Right lung (tissue), 10 donors: ENCODE measurements at places on chromosomes 6 and 20. TPM values are rescaled to one million over a fixed set of nuclear protein-coding genes. Genes with fewer than 3 reads are reported as not detected.

DNA sequence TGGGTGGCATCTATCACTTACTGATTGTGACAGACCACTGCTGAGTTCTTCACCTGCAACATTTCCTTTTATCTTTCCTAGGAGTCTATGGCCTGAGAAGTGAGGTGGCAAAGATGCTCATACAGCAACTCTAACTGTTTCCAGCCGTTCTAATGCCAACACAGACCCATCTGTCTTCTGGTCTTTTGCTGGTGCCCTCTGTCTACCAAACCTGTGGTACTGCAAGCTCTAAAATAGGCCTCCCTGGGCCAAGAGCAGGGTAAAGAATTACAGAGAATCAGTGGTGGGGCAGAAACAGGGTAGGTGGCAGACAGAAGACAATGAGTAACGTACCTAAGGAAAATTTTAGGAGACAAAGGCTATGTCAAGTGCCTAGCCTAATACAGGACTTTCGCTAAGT lies 611.0 kb upstream of the FLRT3 start:
- DNase-seq: no peak

DNA sequence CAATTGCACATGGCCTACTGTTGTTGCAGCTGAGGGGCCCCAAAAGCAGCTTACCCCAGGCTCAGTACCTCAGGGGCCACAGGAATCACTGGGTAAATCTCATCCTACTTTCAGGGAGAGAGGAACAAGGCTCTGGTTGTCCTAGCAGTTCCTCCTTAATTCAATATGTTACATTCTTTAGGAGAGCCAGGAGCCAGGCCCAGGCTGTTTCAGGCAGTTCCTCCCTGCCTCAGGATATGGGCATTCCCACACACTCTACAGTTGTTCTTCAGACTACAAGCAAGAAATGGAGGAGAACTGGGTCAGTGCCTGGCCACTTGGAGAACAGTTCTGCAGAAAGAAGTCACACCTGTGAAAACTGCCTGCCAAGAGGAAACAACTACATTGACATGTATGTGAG lies 9.6 kb upstream of the BTN3A2 start:
- no peak for DNase-seq

TXLNB gene
- polyA plus RNA-seq: 1.8 TPM

ATAT1 gene
- 77.1 TPM for polyA plus RNA-seq

GRCh38 chr20:16014436-16014835 lies 558.8 kb downstream of the KIF16B start:
- no peak for DNase-seq

DEFB113 gene
- not detected for polyA plus RNA-seq

DNA sequence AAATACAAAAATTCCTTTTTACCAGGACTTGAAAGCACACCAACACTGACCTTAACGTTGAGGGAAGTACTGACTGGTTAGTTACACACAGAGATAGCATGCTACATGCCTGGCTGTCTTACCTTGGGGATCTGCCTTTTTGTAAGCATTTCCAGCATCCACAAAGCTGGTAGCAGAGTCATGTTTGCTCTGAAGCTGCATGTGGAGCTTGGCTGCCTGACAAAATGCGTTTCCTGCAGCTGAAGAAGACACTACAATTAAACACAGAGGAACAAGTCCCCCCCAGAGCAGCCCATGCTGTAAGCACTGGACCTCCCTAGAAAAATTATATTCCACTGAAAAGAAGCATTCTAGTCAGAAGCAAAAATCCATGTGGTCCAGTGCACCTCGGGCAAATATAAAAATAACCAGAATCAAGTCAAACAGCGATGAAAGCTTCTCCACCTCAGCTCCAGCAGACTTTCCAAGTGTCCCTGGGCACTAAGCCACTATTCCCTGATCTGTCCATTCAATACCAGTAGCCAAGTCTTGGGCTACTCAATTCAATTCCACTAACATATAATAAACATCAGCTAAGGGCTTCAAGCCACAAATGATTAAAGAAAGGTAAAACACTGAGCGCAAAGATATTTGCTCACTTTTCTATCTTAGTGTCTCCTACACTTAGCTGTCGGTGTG lies 24.2 kb downstream of the NAPB start:
- DNase-seq: no peak

CNR1 gene
- 0.10 TPM for polyA plus RNA-seq

DTD1 gene
- polyA plus RNA-seq: 25.4 TPM

- DNase-seq: no peak
Measured at GRCh38 chr20:4605166-4605565, 116.5 kb upstream of the PRND start.

GRCh38 chr20:61679473-61679872 lies 386.2 kb downstream of the TAF4 start:
- no peak for DNase-seq

DNA sequence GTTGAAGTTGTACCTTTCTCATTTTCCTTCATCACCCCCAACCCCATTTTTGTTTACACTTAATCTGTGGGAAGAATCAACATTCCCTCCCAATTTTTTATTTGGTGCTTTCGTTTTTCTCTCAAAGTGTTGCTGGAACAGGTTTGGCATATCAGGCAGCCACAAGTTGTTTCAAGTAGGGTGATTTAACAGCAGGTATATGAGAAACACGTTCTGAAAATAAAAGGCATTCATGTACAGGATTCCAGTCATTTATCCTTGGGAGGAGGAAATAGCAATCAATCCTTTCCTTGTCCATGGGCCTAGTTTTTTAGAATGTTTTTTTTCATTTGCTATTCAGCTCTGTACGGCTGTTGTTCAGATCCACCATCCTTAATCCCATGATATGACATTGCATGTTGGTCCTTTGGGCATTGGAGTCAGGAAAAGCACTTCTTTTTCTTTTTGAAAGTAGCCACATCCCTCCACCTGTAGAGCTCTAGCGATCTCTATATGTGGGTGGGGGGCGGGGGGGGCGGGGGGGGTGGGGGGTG lies 120.2 kb downstream of the JARID2 start:
- DNase-seq: no peak

- DNase-seq: no peak
Measured at GRCh38 chr6:138991206-138991605, 3.2 kb upstream of the REPS1 start.

VSX1 gene
- not detected for polyA plus RNA-seq

DNA sequence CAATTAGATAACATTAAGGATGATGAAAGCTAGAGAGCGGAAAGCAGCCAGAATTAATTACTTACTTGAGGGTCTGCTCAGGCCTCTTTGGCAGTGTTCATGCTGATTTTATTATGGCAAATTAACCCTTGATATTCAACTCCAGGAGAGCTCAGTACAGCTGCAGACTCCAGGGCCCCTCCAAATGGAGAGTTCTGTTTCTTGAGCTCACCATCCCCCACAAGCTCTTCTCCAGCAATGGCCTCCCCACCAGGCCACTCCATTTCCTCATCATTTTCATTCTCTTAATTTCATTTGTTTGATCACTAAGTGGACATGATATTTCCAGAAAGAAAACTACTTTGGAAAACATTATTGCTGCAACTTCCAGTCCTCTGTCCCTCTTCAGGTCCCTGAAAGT lies 513.3 kb upstream of the NOX3 start:
- no peak for DNase-seq

- DNase-seq: no peak
Measured at GRCh38 chr6:164247106-164247505, 832.6 kb downstream of the QKI start.

- peak; percentile 77 for DNase-seq
Measured at GRCh38 chr6:139323511-139324300, 31.9 kb upstream of the TXLNB start.

DNA sequence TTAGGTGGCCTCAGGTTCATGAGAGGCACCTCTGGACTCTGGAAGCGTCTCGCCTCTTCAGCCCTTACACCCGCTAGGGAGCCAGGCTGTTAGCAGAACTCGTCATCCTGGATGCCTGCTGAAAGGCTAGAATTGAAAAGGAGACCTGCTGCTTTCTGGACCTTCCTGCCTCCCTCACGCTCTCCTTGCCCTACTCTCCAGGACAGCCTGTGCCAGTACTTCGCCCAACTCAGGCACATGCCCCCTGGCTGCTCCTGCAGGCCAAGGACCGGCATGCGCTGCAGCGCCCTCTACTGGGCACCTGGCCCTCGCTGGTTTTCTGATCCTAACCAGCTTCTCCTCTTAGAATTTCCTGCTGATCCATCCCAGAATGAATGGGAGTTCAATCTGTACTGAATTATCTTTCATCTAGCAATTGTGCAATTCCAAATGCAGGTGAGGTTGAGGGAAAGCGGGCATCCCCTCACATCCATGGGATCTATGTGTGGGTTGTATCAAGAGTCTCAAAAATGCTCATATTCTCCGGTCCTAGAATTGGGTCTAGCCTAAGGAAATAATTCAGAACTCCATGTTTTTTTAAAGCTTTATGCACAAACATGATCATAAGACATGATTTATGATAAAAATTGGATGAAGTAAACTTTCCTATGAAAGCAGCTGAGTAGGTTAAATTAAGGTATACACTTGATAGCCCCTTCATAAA lies 78.0 kb downstream of the PTPN1 start:
- no peak for DNase-seq

- DNase-seq: no peak
Measured at GRCh38 chr6:149186873-149187272, 130.6 kb upstream of the TAB2 start.

- DNase-seq: no peak
Measured at GRCh38 chr6:154830771-154831170, 97.6 kb downstream of the SCAF8 start.

GRCh38 chr6:33923857-33924514 lies 120.2 kb upstream of the MLN start:
- DNase-seq: no peak

PPIL6 gene
- polyA plus RNA-seq: 11.0 TPM

BFSP1 gene
- polyA plus RNA-seq: 4.0 TPM
